ENCODE measurements at places on chromosomes 3 and 15.

DNA sequence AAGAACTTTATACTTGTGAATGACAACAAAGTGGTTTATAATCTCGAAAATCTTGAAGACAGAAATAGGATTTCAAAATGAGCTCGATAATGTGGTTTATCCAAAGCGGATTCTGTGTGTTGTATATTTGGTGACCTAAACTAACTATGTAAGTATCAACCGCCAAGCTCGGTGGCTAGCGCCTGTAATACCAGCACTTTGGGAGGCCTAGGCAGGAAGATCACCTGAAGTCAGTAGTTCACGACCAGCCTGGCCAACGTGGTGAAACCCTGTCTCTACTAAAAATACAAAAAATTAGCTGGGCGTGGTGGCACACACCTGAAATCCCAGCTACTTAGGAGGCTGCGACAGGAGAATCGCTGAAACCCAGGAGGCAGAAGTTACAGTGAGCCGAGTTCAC lies 2.2 kb downstream of the ATP13A3 start:
- DNase-seq: no peak

DNA sequence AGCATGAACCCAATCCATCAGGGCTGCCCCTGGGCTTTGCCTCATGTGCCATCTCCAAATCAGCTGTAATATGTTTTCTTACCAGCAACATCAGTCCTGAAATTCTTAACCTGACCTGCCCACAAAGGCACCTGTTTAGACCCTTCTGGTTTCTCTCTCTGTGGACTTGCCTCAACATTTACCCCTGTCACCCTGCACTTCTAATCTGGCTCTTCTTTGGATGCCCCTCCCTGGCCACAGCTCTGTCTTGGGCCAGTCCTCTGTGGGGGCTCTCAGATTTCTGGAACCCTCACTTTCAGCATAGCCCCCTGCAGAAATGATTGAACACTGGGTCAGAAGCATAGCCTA lies 168.7 kb upstream of the STAC start:
- no peak for DNase-seq

DNA sequence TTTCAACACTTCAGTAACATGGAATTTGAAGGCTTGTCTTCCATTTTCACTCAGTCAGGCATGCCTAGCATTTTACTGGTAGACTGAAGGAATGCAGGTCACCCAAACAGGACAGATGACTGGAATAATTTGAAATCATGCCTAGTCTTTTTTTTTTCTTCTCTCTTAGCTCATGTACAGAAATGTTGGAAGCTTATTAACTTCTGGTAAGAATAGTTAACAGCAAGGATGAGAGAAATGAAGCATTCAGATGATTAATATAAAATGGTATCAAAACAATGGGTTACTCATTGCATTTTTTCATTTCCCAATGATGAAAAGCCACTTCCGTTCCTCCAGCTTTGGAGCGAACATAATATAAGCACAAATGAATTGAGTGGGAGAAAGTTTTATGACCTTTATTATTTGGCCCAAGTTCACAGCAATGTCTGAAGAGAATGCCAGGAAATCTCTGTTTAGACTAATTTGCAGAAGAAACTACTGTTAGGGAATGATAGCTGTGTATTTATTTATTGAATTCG lies 431.6 kb upstream of the RASGRP1 start:
- peak; percentile 35 for DNase-seq

GRCh38 chr15:98920091-98920880 lies 87.3 kb downstream of the PGPEP1L start:
- no peak for DNase-seq

DNA sequence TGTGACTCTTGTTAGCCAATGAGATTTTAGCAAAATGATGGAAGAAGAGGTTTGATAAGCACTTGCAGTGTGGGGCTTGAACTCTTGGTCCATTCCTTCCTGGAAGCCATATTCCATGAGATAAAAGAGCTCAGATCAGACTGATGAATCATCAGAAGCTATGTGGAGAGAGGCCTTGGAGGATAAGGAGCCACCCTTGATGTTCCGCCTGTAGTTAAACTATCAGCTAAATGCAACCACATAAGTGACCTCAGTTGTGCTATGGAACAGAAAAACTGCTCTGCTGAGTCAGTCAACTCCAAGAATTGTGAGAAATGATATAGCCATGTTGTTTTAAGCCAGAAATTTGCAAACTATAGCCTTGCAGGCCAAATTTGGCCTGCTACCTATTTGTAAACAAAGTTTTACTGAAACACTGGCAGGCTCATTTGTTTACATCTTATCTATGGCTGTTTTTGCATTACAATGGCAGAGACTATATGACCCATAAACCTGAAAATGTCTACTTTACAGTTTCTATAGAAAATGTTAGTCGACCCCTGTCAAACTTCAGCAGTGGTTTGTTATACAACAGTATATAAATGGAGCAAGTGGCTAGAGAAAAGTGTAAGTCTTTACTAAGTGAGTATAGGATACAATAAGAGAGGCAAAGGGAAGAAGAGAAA lies 27.6 kb upstream of the GAP43 start:
- no peak for DNase-seq

DNA sequence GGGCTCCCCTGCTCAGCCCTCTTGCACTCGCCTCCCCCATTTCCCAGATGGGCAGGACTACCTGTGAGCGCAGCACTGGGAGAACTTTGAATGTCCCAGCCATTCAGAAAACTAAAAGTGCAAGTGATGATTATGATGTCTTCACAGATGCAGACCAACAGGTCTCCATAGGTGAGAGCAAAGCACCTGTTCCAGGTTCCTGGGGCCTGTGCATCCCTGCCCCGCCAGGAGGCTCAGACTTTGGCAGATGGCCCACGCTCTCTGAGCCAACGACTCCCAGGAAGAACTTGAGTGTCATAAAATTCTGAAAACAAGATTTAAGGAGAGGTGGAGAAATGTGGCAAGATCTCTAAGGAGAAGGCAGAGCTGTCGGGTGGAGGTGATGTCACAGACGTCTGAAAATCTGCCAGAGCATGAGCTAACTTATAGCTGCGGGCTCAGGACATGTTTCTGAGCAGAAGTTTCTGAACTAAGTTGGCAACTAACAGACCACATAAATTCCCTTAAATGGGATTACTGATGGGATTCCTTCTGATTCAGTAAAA lies 110.8 kb upstream of the IGF1R start:
- DNase-seq: no peak

DNA sequence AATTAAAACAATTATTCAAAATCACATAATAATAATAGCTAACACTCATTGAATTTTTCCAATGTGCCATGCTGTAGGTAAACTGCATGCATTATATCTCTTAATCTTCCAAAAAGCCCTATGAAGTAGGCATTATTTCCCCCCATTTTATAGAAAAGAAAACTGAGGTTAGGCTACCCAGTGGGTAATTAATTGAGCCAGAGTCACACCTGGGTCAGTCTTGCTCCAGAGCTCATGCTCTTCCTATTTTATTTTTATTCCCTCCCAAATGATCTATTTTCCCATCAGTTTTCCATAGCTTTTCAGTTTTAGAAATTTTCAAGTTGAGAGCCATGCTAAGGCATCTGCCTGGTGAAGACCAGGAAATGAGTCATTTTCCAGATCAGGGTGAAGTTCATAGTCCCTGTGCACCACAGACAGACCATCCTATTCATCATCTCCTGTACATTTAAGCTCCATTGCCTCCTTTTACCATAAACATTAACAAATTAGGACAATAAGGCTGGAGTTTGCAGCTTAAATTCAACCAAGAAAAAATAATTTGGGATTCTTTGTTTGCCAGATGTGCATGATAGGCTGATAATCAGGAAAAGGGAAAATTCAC lies 417.3 kb downstream of the OTOL1 start:
- peak; percentile 20 for DNase-seq

Data from urothelium cell line (cell line).